ENCODE measurements at places on chromosomes 1 and 21. TPM values are rescaled to one million over a fixed set of nuclear protein-coding genes. Genes with fewer than 3 reads are reported as not detected.

Gene ACTL8
- total RNA-seq = 1.2 TPM

Gene PEX11B
- 34.9 TPM for total RNA-seq

Gene OLFML3
- 370 TPM for total RNA-seq

Gene THEM5
- not detected for total RNA-seq

Gene LRRN2
- 3.9 TPM for total RNA-seq

Gene MMP23B
- 249 TPM for total RNA-seq
